ENCODE measurements at places on chromosomes 4 and X.

DNA sequence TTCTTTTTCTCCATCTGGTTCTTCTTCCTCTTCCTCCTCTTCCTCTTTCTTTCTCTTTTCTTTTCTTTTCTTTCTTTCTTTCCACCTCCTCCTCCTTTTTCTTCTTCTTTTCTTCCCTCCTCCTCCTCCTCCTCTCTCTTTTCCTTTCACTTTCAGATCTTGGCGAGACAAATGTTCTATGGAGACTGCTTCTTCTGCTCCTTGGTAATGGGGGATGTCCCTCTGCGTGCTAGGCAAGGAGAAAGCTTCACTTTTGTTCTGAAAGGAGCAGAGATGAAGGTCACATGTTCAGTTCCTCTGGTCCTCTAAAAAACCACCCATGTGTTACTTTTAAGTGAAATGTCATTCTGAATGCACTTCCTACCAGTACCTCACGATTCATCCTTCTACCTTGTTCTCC is 33.2 kb downstream of the NBDY start:
- DNase-seq, result no peak

DNA sequence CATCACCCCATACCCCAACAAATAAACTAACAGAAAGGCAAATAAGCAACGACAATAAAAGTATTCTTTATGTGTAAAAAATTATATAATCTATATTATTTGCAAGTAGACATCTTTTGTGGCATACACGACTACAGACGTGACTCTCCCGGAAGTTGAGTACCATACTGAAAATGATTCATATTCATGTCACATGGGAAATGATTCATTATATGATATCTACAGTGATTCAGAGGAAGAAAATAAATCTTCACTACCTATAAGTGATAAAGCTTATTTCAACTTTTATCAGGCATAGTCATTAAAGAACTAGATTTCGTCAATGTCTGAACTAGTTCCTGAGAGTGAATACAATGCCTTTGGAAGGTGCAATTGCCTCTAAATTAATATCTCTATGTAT is 4.6 kb upstream of the ANTXR2 start:
- DNase-seq, result no peak

DNA sequence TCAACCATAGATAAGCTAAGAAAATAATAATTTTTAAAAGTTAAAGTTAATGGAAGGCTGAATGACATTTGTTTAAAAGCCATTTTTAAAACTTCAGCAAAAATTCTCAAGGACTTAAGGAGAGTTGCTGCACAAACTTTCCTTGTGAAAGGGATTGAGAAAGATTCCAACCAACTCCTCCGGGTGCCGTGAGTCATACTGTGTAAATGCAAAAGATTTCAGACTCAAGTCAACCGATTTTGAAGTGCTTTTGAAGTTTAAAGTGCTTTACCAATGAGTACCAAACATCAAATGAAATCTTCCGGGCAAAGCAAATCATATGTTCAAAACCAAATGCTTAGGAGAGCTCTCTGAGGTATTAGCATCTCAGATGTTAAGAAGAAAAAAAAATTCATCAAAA is 31.4 kb downstream of the VCX2 start:
- no peak for DNase-seq

DNA sequence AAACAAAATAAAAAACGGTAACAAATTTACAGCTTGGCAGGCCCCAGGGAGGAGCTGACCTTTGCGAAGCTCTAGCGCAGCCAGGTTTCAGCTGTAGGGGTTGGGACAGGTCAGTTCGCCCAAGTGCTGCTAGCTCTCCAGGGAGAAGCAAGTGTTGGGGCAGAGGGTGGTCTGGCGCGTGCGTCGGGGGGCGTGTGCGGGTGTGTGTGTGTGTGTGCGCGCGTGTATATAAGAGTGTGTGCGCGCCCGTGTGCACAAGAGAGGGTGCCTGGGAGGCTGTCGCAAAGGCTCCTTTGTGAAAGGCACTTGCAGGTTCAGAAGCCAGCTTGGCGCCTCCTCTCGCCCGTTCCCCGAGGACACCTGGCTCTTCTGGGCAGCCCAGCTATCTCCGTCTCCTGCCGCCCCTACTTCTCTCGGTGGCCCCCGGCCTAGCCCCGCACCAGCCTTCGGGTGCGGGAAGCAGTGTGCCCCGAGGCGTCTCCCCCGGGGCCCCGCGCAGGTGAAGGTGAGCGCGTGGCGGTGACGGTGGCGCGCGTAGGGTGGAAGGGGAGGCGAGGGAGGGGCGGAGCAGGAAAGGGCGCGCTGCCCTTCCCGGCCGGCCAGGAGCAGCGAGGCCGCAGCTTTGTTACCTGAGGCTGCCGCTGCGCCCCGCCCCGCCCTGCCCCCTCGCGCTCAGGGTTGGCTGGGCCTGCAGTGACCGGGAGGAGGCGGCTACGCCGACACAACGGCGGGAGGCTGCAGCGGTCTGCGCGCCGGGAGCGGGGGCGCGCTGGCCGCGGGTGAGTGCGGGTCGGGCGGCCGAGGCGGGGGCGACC is at the start of gene FHDC1:
FHDC1 (plus strand) TSS at position 693 of the 815 bp plus-strand sequence. CDS start 6,735 bp downstream, outside the sequence.
- no peak for DNase-seq

- DNase-seq, result no peak
These were observed at the start of gene F11 for GRCh38 chr4:186265683-186266652. Gene F11, plus strand, starts transcription at chr4:186266189. Its CDS starts 948 bp downstream, at chr4:186267137.

DNA sequence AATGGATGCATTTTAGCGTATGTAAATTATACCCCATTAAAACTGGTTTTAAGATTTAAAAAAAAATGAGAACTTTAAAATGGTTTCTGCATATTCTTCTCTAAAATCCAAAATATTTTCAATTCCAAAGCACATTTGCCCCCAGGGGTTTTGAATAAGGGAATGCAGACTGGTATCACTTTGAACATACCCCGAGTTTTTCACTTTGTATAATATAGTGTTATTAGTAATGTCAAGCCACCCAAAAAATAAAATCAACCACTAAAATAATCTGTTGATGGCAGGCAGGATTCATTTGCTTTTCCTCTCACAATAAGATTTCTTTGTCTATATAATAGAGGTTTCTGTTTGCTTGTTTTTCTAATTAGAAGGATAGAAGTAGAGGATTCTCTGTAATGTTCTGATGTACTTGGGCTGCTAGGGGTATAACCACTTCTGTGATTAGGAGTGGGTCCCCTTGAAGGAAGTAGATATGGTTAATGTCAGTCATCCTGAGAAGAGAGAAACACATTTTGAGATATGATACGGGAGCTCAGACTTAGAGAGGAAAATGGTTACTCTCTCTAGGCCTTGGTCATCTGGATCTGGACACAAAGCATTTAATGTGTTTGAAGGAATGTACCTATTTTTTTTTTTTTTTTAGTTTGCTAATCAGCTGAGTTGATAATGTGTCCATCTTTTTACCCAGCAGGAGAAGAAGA is 9.3 kb upstream of the LIN54 start:
- no peak for DNase-seq

- no peak for DNase-seq
These were observed 111.9 kb upstream of the EDNRA start for GRCh38 chr4:147368948-147369347.

DNA sequence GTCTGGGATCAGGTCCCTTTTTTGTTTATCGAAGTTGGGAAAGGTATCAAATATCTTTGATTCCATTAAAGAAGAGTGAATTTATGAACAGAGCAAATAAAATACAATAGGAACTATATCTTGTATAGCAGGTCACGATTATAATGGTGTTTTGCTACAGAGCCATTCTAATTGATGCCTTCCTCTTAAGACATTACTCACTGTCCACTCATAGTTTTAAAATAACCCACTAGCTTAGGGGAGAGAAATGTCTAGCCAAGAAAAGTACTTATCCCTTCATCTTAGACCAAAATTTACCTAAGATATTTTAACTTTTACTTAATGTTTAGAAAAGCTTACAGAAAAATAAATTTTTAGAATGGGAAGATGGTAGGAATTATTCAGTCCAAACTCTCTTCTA is 112.0 kb upstream of the PABPC4L start:
- no peak for DNase-seq

DNA sequence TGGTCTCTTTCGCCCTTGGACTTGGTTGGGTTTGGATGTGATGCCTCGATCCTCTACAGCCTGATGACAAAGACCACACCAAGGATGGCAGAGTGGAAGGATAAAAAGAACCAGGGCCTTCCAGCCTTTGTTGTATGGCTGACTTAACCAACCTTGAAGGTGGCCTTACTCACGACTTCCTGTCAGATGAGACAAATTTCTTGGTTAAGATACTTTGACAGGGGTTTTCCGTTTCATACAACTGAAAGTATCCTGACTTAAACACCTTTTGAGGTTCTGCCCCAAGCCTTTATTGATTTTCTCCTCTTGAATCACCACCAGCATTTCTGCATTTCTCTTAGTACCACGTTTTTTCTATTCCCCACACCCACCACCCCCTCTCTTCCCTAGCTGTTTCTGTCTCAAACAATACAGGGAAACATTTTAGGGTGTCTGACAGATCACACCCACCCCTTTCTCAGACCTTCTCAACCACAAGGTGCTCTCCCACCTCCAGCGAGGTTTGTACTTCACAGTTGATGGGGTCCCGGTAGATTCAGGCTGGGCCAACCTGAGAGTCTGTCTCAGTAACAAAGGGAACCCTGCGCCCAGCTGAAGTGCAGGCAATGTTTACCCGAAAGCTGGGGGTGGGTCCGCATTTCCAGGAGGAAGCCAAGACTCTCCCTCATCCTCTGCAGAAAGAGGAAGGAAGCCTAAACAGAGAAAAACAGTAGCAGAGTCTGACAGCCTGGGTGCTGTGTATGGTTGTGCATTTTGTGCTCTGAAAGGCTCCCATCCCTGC is 5.0 kb upstream of the TSPAN5 start:
- no peak for DNase-seq

GRCh38 chr4:115514675-115515074 is 401.3 kb upstream of the NDST4 start:
- no peak for DNase-seq

DNA sequence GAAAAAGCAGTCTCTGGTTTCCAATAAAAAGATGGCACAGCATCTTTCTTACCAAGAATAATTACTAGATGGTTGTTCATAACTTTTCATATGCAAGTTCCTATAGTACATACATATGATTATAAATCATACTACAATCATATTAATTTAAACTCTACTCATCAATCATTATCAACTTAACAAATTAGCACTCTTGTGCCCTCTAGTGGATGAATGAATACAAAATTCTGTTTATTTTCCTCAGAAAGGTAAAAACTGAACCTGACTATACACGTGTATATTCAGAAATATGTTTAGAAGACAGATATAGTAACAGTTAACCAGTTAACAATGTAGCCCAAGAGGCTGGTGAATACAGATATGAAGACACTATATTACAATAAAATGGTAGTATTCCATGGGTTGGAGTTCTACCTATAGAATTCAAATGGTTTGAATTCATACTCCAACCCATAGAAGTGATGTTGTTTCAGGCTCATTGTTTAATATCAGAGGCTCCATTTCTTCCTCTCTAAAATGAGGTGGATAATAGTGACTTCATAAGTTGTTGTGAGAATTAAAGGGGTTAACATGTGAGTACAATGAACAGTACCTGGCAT is 100.0 kb downstream of the ADAMTS3 start:
- no peak for DNase-seq

DNA sequence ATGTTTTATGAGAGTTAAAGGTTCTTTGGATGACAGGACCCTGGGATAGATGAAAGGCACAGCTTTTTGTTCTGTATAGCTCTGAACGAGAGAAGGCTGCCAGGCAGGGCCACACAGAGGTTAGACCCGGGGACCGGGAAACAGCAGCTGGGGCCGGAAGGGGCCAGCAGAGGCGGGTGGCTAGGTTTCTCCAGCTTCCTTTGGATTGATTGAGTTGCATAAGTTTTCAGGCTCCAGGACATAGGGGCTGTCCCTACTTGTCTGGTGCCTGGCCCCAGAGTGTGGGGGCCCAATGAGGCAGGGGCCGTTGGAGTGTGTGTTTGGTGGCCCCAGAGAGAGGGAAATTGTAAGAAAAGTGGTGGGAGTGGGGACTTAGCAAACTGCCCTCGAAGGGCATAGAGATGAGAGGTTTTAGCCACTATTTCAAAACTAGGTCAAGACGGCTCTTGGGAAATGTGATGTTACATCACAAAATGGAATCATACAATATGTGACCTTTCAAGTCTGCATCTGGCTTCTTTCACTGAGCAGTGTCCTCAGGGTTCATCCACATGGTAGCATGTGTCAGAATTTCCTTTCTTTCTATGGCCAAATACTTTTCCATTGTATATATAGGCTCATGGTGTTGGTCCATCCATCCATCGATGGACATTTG is 3.7 kb downstream of the ZFP92 start:
- DNase-seq, result no peak

DNA sequence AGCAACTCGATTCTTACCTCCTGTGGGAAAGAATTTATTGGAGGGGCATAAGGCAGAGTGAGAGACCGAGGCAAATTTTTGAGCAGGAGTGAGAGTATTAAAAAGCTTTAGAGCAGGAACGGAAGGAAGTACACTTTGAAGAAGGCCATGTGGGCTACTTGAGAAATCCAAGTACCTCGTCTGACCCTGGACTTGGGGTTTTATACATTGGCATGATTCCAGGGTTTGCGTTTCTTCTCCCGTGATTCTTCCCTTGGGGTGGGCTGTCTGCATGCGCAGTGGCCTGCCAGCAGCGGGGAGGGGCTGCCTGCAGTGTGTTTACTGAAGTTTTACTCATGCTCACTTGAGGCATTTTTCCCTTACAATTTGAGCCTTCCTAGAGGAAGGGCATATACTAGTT is 3.4 kb downstream of the GALNT7 start:
- no peak for DNase-seq

GRCh38 chr4:122716825-122717448 is 15.6 kb upstream of the BBS12 start:
- no peak for DNase-seq

DNA sequence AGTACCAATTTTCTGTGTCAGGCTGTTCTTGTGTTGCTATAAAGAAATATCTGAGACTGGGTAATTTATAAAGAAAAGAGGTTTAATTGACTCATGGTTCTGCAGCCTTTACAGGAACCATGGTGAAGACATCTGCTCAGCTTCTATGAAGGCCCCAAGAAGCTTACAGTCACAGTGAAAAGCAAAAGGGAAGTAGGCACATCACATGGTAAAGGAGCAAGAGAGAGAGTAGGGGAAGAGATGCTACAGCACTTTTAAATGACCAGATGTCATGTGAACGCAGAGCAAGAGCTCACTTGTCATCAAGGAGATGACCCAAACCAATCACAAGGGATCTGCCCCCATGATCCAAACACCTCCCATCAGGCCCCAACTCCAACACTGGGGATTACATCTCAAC is 174.3 kb downstream of the ATP10D start:
- no peak for DNase-seq

DNA sequence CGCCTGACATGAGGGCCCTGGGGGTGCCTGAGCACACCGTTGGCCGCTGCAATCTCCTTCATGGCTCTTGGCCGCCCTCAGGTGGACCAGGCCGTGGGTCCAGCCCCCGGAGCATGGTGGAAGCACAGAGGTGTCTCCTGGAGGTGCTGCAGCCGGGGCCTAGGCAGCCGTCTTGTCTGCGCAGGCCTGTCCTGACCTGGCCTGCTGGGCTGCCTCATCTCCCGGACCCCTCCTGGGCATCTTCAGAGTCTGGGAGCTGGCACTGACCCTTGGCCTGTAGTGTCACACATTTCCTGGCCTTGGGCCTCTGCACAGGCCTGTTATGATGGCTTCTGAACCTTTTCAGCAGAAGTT is 20.9 kb downstream of the UVSSA start:
- no peak for DNase-seq

- no peak for DNase-seq
These were observed 37.0 kb upstream of the ATP6AP2 start for GRCh38 chrX:40543661-40544328.

- DNase-seq, result no peak
These were observed 206.4 kb downstream of the KLHL13 start for GRCh38 chrX:117910216-117910615.
